Coronary artery (tissue), 2 donors: ENCODE measurements at places on chromosomes 13 and 19.

GRCh38 chr13:45086484-45086883 is 33.8 kb upstream of the GTF2F2 start:
- no peak for DNase-seq

GRCh38 chr13:21089830-21090229 is 28.4 kb upstream of the LATS2 start:
- DNase-seq: no peak

DNA sequence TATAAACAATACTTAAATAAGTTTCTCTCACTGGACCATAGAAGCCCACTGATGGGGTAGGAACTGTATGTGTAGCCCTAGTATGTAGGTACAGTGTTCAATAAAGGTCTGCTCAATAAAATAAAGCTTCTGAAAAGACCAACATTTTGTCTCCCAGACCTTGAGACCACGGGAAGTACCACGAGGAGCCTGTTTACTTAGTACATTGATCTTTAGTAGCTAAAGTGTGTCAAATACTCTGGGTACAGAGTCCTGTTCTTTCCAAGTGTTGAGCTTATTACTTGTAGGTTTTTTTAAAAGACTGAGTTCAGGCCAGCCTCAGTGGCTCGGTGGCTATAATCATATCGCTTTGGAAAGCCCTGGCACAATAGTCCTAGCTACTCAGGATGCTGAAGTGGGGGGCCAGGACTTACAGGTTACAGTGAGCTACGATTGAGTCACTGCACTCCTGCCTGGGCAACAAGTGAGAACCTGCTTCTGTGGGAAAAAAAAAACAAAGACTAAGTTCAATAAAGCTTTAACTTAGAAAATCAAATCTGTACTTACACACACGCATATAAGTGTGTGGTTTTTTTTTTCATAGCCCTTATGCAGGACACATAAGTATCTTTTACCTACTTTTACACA is 3.4 kb downstream of the MTRF1 start:
- DNase-seq: no peak

- peak; percentile 21 for DNase-seq
These were observed 2.0 kb downstream of the GJB2 start for GRCh38 chr13:20190481-20191310.

GRCh38 chr19:24046550-24046949 is 40.4 kb upstream of the ZNF254 start:
- no peak for DNase-seq

- DNase-seq: no peak
These were observed 1186.6 kb downstream of the DIAPH3 start for GRCh38 chr13:58977085-58977484.

- DNase-seq: no peak
These were observed 2.3 kb downstream of the SOX1 start for GRCh38 chr13:112069061-112069844.
